ENCODE measurements at places on chromosomes 6 and 20. TPM values are rescaled to one million over a fixed set of nuclear protein-coding genes. Genes with fewer than 3 reads are reported as not detected.

Gene CEBPB
- total RNA-seq, result 226 TPM

Gene SLC22A2
- not detected for total RNA-seq

Gene CENPQ
- total RNA-seq, result 5.4 TPM

Gene SRMS
- total RNA-seq, result 1.4 TPM

Gene GJA1
- not detected for total RNA-seq

Gene LMBRD1
- 18.1 TPM for total RNA-seq

Gene PCK1
- not detected for total RNA-seq

DNA sequence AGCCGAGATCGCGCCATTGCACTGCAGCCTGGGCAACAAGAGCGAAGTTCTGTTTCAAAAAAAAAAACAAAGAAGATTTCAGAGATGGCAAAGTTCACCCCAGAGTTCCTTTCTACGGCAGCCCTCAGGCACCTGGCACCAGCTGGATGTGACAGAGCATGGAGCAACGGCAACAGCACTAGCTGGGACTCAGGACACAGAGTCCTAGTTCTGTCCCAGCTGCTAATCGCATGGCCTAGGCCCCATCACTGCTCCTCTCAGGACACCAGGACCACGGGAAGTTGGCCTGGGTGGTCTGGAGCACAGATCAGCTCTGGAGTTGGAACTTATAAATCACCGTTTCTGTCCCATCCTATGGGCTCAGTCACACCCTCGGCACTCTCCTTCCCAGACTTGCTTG, 1.1 kb downstream of the PGC start:
- no peak for DNase-seq
- no peak overlapping the region for H3K27ac ChIP-seq
- H3K4me1 ChIP-seq, result peaks cover 16% of the 10 kb centered on the region
- peaks cover 14% of the 10 kb centered on the region for H3K27me3 ChIP-seq
- H3K36me3 ChIP-seq, result no peaks in the 10 kb centered on the region
- no peak overlapping the region for H3K4me3 ChIP-seq

GRCh38 chr6:146950351-146950835, 253.8 kb upstream of the STXBP5 start:
- H3K4me3 ChIP-seq, result no peak overlapping the region
- no peaks in the 10 kb centered on the region for H3K4me1 ChIP-seq
- no peaks in the 10 kb centered on the region for H3K36me3 ChIP-seq
- H3K27ac ChIP-seq, result no peak overlapping the region
- H3K27me3 ChIP-seq, result no peaks in the 10 kb centered on the region

- no peaks in the 10 kb centered on the region for H3K36me3 ChIP-seq
- H3K4me3 ChIP-seq, result no peak overlapping the region
- H3K4me1 ChIP-seq, result peaks cover 25% of the 10 kb centered on the region
- H3K27me3 ChIP-seq, result no peaks in the 10 kb centered on the region
- no peak overlapping the region for H3K27ac ChIP-seq
Measured at GRCh38 chr20:61682996-61683681, 382.5 kb downstream of the TAF4 start.

DNA sequence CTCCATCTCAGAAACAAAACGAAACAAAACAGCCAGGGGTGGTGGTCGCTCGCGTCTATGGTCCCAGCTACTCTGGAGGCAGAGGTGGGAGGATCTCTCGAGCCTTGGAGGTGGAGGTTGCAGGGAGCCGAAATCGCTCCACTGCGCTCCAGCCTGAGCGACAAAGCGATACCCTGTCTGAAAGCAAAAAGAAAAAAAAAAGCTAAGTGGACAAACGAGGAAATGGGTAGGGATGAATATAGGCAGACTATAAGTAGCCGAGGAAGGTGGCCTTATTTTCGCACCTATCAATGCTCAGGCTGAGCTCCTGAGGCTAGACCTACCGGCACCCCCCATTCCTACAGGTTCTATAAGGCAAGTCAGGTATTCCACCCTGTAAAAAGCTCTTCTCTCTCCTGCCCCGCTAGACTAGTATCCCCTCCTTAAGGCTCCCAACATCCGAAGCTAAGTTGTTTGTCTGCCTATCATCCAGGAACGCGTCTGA, 650 bp upstream of the CASP8AP2 start:
- no peak for DNase-seq
- H3K27me3 ChIP-seq, result no peaks in the 10 kb centered on the region
- H3K27ac ChIP-seq, result peak overlapping the region; percentile 73
- H3K36me3 ChIP-seq, result peaks cover 26% of the 10 kb centered on the region

GRCh38 chr6:11393713-11394627, 143.6 kb upstream of the TMEM170B start:
- no peaks in the 10 kb centered on the region for H3K4me1 ChIP-seq
- H3K36me3 ChIP-seq, result no peaks in the 10 kb centered on the region
- DNase-seq, result no peak
- no peak overlapping the region for H3K27ac ChIP-seq
- no peak overlapping the region for H3K4me3 ChIP-seq
- H3K27me3 ChIP-seq, result no peaks in the 10 kb centered on the region

- no peaks in the 10 kb centered on the region for H3K36me3 ChIP-seq
- no peak overlapping the region for H3K4me3 ChIP-seq
- peaks cover 7% of the 10 kb centered on the region for H3K4me1 ChIP-seq
Measured at GRCh38 chr6:84425971-84426705, 198.7 kb upstream of the CEP162 start.

Data from MCF 10A (cell line).